ENCODE measurements at places on chromosomes 6 and 20. TPM values are rescaled to one million over a fixed set of nuclear protein-coding genes. Genes with fewer than 3 reads are reported as not detected.

GRCh38 chr20:50242863-50243609 lies 52.4 kb downstream of the CEBPB start:
- H3K36me3 ChIP-seq: no peaks in the 10 kb centered on the region
- peaks cover 14% of the 10 kb centered on the region for H3K27me3 ChIP-seq
- DNase-seq: no peak

- DNase-seq: peak; percentile 68
- peaks cover 8% of the 10 kb centered on the region for H3K4me1 ChIP-seq
- peaks cover 3% of the 10 kb centered on the region for H3K27me3 ChIP-seq
- no peak overlapping the region for H3K4me3 ChIP-seq
- no peaks in the 10 kb centered on the region for H3K36me3 ChIP-seq
Observed at GRCh38 chr20:57089699-57090144, 176.7 kb downstream of the BMP7 start.

DNA sequence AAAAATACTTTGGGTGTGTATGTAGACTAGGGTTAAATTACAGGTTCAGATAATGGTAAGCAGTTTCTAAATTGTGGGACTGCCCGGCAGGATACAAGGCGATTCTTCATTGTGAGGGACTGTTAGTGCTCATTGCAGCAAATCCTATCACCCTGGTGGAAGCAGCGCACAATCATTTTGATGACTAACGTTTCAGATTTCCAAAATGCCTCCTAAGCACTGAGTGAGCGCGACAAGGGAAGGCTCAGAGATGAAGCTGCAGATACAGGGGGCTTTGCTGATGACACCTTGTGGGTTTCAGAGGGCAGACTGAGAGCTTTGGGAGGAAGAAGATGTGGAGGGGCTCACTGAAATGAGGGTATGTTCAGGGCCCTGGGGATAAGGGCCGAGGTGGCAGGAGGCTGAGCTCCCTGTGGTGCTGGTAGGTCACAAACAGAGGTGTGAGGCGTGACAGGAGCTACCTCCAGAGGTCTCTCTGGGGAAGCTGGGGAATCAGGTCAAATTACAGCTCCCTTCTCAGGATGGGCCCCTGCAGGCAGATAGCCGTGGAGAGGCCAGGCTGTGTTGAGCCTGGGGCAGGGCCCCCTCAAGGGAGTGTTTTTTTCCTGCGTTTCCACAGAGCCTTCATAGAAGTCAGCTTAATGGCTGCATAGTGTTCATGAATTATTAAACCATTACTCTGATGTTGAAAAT lies 84.5 kb upstream of the FYN start:
- no peaks in the 10 kb centered on the region for H3K36me3 ChIP-seq
- no peak overlapping the region for H3K4me3 ChIP-seq
- H3K27ac ChIP-seq: no peak overlapping the region
- no peak for DNase-seq
- H3K4me1 ChIP-seq: peaks cover 5% of the 10 kb centered on the region

DNA sequence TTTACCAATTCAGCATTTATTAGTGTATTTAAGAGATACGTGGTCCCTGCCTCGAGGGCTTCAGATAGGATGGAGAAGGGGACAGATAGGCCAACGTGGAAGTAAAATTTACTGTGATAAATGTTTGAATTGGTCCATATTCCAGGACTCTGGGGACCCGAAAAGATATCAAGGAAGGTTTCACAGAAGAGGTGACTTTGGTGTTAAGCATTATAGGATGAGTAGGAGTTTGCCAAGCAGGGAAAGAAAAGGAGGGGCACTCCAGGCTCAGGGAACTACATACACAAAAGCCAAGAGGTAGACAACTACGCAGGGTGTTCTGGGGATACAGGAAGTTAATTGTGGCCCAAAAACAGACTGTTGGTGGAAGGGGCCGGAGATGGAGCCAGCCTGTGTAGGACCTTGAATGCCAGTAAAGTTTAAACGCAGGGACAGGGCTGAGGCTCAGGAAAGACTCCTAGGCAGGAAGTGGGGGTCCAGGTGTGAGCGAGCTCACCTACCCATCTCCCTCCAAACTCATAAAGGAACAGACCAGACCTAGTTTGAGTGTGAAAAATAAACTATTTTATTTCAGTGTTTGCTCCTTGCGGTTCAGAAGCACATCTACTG lies 37.0 kb downstream of the TGM2 start:
- H3K27me3 ChIP-seq: no peaks in the 10 kb centered on the region
- H3K4me3 ChIP-seq: no peak overlapping the region
- no peaks in the 10 kb centered on the region for H3K36me3 ChIP-seq

DNA sequence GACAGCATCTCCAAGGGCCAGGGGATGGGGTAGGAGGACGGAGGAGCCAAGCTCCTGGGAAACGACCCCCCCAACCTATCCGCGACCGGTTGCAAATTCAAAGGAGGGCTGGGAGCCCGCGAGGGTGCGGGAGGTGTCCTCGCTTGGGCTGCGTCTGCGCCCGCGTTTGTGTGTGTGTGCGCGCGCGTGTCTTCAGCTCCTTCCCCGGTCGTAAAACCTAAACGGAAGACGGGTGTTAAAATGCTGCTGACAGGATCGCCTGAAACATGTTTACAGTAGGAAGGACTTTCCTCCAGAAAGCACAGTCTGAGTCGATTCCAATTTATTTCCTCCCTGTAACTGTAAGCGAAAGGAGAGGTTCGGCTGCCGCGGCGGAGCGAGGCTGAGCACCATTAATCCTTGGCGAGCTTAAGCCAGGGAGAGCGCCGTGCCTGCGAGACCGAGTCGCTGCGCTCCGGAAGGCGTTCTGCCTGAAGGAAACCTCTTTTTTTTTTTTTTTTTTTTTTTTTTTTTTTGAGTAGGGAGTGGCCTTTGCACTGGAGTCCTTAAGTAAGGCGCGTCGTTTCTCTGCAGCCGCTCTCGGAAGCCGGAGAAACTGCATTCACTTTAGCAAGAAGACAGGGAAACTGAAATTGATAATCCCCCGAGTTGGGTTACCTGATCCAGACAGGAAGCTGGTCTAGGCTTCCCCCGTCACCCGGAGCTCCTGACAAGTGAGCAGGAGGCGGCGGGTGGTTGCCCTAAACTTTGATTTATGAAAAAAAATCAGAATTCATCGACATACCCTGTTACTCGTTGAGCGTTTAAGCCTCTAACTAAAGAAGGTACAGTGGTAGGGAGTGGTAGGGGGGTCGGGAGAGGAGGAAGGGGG lies 4.8 kb upstream of the SOX4 start:
- H3K27me3 ChIP-seq: peaks cover 45% of the 10 kb centered on the region
- H3K4me1 ChIP-seq: peaks cover 11% of the 10 kb centered on the region
- H3K4me3 ChIP-seq: peak overlapping the region; percentile 82
- peak overlapping the region; percentile 26 for H3K27ac ChIP-seq
- DNase-seq: peak; percentile 41

- H3K27ac ChIP-seq: no peak overlapping the region
- no peaks in the 10 kb centered on the region for H3K27me3 ChIP-seq
- DNase-seq: no peak
- H3K4me1 ChIP-seq: no peaks in the 10 kb centered on the region
- H3K4me3 ChIP-seq: no peak overlapping the region
Observed at GRCh38 chr6:165753506-165753905, 90.5 kb upstream of the PDE10A start.

PYGB gene
- total RNA-seq: 28.4 TPM

GRCh38 chr20:5508044-5508443 lies 191.3 kb upstream of the PROKR2 start:
- no peak overlapping the region for H3K4me3 ChIP-seq
- peaks cover 18% of the 10 kb centered on the region for H3K4me1 ChIP-seq
- no peak for DNase-seq
- H3K36me3 ChIP-seq: no peaks in the 10 kb centered on the region
- H3K27me3 ChIP-seq: peaks cover 7% of the 10 kb centered on the region
- H3K27ac ChIP-seq: no peak overlapping the region

DNA sequence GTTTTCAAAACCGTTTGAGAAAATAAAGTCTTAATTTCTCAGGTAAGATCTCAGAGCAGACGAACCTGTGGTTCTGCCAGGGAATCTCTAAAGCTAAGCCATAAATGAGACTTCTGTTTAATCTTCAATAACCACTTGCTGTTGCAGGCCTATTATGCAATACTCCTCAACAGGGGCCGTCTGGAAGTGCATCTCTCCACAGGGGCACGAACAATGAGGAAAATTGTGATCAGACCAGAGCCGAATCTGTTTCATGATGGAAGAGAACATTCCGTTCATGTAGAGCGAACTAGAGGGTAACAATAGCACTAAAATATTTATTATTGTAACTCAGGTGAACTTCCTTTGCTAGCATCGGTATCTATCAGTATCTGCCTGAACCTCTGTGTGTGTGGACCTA lies 223.7 kb downstream of the ARHGAP18 start:
- peaks cover 25% of the 10 kb centered on the region for H3K4me1 ChIP-seq
- H3K4me3 ChIP-seq: no peak overlapping the region
- H3K36me3 ChIP-seq: no peaks in the 10 kb centered on the region
- no peak for DNase-seq
- H3K27me3 ChIP-seq: no peaks in the 10 kb centered on the region
- no peak overlapping the region for H3K27ac ChIP-seq

CTAGE9 gene
- total RNA-seq: not detected

DNA sequence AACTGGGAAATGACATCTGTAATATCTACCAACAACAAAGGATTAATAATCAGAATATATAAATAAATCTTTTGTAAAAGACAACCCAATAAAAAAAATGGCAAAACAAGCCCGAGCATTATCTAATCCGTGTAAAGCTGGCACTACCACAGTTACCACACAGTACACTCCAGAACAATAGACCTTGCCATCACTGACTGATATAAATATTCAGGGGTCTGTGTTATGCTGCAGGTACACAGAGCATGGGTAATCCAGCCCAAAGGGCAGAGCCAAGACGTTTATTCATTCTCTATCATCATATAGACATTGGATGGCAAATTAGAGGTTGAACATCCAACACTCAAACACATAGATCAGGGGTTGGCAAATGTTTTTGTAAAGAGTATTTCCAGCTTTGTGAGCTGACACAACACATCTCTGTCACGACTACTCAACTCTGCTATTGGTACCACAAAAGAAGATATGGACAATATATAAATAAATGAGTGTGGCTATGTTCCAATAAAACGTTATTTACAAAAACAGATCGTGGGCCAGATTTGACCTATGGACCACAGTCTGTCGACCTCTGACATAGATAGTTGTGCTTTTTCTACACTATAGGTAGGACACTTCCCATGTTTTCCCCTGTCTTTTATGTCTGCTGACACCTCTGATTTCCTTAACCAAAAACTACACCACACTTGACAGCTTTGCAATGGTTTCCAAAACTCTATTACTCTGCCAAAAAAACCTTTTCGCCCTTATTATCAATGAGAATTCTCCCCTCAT lies 4.5 kb downstream of the NCOA6 start:
- no peaks in the 10 kb centered on the region for H3K27me3 ChIP-seq
- peaks cover 34% of the 10 kb centered on the region for H3K4me1 ChIP-seq
- no peak overlapping the region for H3K4me3 ChIP-seq
- no peak for DNase-seq
- H3K36me3 ChIP-seq: peaks cover 17% of the 10 kb centered on the region

SIRPB2 gene
- not detected for total RNA-seq

GRCh38 chr6:12545619-12546409 lies 170.8 kb upstream of the PHACTR1 start:
- no peak for DNase-seq
- no peaks in the 10 kb centered on the region for H3K36me3 ChIP-seq
- H3K27ac ChIP-seq: no peak overlapping the region
- H3K4me3 ChIP-seq: no peak overlapping the region
- peaks cover 2% of the 10 kb centered on the region for H3K4me1 ChIP-seq

BTN1A1 gene
- not detected for total RNA-seq

RNF144B gene
- 2.0 TPM for total RNA-seq

DNA sequence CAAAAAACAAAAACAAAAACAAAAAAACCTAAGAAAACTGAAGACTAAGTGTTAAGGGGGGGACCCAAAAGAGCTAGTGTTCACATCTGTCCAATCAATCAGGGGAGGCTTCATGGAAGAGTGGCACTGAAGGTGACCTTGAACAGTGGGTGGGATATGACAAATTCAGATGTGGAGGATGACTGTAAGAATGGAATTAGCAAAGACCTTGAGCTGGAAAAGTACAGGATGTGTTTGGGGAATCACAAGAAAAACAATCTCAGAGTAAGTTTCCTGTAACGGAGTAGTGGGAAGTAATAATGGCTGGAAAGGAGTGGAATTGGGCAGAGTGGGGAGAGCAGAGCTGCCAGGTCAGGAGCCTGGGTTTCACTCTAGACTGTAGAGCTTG lies 2.9 kb upstream of the IER3 start:
- H3K27me3 ChIP-seq: peaks cover 6% of the 10 kb centered on the region
- H3K4me1 ChIP-seq: peaks cover 21% of the 10 kb centered on the region
- DNase-seq: no peak
- H3K27ac ChIP-seq: no peak overlapping the region

DNA sequence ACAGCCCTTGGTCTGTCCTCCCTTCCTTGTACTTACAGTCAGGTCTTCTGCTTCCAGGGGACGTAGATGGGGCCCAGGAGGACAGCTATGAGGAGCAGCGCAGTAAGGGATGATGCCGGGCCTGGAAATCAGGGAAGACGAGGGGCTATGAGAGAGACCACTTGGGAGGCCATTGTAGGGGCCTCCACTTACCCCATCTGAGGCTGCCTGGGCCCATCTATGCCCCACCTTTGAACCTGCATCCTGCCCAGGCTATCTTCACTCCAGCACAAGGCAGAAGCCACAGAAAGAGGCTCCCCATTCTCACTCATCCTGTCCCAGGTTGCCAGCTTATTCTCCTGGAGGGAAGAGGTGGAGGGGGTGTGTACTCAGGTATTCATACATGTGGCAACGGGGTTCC lies 10.4 kb upstream of the SIRPB1 start:
- peaks cover 67% of the 10 kb centered on the region for H3K4me1 ChIP-seq
- H3K36me3 ChIP-seq: peaks cover 83% of the 10 kb centered on the region
- no peak for DNase-seq
- no peak overlapping the region for H3K27ac ChIP-seq
- no peaks in the 10 kb centered on the region for H3K27me3 ChIP-seq
- H3K4me3 ChIP-seq: no peak overlapping the region

BANF2 gene
- not detected for total RNA-seq

GRCh38 chr6:165852676-165853075 lies 189.6 kb upstream of the PDE10A start:
- peaks cover 36% of the 10 kb centered on the region for H3K27me3 ChIP-seq
- H3K36me3 ChIP-seq: no peaks in the 10 kb centered on the region
- no peak overlapping the region for H3K4me3 ChIP-seq
- DNase-seq: no peak

DNA sequence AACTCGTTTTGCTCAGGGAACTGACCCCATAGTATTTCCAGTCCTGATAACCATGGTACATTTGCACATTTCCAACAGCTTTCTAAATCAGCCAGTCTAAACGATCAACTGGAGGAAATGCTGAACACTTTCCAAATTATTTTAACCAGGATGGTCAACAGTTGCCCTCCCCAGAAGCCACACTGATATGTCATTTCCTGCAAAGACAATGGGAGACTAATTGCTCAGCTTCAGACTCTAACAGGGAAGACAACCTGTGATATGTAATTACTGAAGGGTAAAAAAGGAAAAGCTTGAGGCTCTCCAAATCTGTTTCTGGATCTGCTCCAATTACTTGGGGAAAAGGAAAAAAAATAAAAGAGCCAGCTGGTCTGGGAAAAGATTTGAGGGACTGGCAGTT lies 88.8 kb downstream of the FYN start:
- H3K27me3 ChIP-seq: no peaks in the 10 kb centered on the region
- no peak for DNase-seq
- H3K4me3 ChIP-seq: no peak overlapping the region
- H3K4me1 ChIP-seq: peaks cover 62% of the 10 kb centered on the region

TNF gene
- total RNA-seq: 124 TPM

Data from activated CD4-positive, alpha-beta memory T cell treated with anti-CD3 and anti-CD28 coated beads, Interleukin-2, amount 10 ng/mL, durations not matched to agents 7 days and 5 days (primary cell).